ENCODE measurements at places on chromosomes 3 and 15.
A peak's percentile ranks its signal among the peaks of the same experiment; 100 is the strongest.

GRCh38 chr15:36666228-36666905, 86.9 kb downstream of the CDIN1 start:
- DNase-seq = no peak

DNA sequence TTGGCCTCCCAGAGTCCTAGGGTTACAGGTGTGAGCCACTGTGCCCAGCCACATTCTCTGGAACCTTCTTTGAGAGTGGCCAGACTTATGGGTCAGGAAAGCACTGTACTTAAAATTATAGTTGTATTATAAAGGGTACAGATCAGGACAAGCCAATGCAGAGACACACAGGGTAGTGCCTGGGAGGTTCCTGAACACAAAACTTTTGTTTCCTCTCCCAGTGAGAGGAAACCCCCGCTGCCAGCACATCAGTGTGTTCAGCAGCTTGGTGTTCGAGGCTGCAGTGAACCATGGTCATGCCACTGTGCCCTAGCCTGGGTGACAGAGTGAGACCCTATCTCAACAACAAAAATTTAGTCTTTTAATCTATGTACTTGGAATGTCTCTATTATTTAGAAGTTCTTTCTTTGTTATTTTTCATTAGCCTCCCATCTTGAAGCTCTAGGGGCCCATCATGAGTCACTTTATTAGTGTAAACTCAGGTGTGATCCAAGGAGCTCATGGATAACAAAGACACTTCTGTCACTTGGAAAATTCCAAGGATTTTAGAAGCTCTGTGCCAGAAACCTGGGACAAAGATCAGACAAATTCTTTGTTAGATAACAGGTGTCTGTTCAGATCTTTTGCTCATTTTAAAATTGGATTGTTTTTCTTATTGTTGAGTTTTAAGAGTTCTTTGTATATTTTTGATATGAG, 7.8 kb downstream of the BLOC1S6 start:
- no peak for DNase-seq

- DNase-seq = no peak
Observed at GRCh38 chr3:131782751-131783150, 252.1 kb downstream of the CPNE4 start.

DNA sequence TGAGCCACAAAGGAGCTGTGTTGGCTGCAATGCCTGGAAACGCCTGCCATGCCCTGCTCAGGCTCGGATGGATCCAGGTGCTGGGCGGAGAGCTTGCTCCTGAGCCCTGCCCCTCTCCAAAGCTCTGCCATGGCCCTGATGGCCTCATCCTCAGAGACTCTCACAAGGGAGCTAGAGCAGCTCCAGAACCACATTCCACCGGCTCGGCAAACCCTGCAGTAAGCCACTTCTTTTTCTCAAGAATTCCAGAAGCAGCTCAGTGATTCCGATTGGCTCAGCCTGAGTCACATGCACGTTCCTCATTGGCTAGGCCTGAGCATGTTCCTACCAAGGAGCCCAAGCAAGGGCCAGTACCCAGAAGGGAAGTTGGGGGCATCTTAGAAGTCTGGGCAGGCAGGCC, 24.8 kb downstream of the TPRA1 start:
- no peak for DNase-seq

DNA sequence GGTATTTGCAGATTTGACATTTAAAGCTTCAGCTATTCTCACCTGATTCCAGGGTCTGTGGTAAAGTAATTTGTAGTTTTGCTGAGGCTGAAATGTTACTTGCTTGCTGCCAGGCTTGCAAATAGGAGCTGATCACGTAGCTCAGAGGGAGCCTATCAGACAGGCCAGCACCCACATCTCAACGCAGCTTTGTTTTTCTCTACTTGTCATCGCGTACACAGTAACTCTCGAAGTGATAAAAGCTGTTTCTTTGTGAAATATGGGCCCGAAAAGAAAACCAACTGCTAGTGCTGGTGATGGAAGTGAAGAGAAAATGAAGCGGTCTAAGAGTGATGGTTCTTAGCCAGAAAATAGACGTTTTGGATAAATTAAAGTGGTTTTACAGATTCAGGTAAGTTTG, 23.4 kb downstream of the RAB5A start:
- DNase-seq = no peak

DNA sequence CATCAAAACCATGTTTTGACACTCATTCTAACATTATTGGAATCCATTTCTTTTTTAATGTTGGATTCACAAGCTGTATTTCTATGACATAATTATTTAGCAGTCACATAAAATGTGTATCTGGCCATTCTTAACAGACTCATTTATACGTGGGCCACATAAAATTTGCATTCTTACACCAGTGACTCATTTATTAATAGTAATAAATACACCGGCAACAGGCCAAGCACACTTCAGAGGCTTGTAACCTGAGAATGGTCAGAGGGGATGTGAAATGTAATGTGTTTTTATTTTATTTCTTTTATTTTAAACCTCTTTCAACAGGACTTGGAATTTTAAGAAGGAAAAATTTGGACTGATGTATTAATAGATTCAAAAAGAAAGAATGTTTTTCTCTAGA, 384.9 kb upstream of the RARB start:
- DNase-seq = peak; percentile 70

DNA sequence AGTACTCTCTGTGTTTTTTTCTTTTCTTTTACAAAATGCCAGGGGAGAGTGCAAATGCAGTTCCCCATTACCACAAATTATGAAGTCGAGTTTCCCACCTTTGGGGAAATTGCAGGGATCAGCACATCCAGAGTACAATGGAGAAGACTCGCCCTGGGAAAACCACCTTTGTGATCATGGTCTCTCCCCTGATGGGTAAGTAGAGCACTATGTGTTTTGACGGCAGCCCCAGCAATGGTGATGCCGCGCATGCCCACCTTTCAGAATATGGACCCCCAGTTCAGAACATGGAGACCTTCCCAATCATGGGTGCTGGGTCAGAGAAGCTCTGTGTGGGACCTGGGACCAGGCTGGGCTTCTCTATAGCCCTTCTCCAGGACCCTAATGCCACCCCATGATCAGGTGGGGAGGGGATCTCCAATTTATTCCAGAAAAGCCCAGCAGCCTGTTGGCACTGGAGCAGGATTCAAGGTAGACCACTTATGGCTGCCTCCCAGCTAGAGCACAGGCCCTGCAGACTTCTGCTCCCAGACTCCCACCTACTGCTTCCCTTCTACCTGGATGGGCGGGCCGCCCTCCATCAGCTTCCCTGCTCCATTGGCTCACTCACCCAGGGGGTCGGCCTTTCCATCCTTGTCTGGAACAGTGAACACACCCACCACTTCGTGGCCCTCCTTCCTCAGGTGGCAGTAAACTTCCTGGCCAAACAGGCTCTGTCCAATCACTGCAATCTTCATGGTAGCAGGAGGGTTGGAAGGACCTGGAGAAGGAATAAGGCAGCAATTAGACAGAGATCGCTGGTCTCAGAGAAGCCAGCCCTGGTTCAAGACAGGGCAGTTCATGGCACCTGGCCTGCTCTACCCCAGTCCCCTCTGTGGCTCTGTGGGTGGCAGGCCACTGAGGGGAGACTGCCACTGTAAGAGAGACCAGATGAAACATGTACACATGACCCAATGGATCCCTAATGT, 19.9 kb downstream of the ALDH1L1 start:
- no peak for DNase-seq

- peak; percentile 89 for DNase-seq
Observed at GRCh38 chr3:177569875-177570657, 372.8 kb upstream of the TBL1XR1 start.

DNA sequence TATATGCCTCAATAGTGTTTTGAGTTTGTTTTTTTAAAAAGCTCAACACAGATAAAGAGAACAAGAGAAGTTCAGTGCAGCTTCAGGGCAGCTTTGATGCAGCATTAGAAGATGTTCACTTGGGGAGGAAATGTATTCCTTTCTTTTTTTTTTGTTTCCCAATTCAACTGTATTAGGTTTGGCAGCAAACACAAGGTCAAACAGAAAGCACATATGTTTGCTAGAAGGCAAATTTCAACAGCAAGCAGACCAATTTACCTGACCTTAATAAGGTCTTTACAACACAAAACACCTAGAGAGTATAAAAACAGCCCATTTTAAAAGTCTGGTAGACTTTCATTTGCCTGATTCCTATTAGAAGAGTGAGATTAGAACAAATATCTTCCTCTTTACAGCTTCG, 7.3 kb upstream of the CDAN1 start:
- DNase-seq = no peak

GRCh38 chr3:21331321-21331720, 419.7 kb downstream of the ZNF385D start:
- DNase-seq = peak; percentile 7

- DNase-seq = no peak
Observed at GRCh38 chr15:52717924-52718323, 38.7 kb upstream of the ATOSA start.

- DNase-seq = no peak
Observed at GRCh38 chr3:160454995-160455394, 5.4 kb upstream of the TRIM59 start.

DNA sequence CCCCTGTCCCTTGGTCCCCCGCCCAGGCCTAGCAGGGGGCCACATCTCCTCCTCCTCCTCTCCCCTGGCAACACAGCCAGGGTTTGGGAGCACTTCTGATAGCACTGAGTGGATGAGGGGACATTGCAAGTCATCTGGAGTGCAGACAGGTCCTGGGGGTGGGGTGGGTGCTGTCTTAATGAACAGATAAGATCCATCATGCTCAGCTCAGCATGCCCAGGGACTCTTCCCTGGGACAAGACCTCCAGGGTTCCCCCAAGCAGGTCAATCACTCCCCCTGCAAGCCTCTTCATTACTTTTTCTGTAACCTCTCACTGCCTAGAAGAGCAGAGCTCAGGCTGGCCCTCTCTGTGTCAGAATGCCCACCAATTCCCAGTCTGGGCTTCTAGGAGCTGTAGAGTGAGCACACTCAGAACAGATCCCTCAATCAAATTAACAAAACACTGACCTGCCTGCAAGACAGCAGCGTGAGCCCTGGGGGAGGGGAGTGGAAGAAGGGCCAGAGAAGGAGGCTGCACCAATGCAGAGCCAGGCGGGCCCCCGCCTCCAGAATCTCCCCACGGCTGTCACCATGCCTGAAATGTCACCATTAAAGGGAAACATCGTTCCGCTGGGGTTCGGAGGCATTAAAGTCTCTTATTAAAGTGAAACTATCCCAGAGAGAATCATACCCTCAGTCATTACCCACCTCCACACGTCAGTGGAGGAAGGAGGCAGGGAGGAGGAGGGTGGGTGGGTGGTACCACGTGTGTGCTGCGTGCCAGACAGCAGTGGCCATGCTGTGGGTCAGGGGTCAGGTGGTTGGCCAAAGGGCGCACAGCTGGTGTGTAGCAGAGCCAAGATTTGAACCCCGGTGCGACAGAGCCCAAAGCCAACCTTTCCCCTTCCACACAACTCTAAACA, 114.7 kb upstream of the LINGO1 start:
- no peak for DNase-seq

DNA sequence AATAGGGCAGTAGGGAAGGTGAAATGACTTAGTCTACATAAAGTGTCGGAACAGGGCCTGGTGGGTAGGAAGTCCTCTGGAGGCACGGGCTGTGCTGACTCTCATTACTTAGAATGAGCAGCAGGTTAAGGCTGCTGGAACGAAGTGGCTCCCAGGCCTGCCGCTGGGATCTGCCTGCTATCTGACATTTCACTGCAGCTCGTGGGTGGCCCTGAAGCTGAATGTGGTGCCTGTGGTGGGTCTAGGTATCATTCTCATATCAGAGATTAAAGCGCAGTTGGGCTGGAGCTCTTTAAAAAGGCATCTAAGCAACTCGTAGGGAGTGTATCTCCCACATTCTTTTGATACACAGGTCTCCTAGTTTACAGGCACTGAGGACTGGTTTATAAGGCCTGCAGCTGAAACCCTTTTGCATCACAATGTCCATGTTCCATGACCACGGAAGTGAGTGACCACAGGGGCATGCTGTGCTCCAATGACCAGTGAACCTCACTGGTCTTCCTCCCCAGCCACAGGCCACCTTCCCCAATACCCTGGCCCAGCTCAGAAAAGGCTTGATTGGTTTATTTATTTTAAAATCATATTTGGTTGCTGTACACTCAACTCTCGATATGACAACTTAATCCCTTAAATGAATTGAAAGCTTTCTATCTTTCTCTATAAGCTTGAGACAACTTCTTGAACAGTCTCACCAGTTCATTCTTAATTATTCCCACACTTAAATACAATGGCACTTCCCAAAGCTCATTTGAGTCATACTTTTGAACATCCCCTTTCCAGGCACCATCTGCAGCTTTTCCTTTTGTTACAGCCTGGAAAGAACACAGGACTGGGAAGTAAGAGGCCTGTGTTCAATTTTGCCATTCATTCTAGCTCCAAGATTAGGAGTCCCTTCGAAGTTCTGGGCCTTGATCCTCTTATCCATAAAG, 19.0 kb downstream of the ADAMTS9 start:
- no peak for DNase-seq

DNA sequence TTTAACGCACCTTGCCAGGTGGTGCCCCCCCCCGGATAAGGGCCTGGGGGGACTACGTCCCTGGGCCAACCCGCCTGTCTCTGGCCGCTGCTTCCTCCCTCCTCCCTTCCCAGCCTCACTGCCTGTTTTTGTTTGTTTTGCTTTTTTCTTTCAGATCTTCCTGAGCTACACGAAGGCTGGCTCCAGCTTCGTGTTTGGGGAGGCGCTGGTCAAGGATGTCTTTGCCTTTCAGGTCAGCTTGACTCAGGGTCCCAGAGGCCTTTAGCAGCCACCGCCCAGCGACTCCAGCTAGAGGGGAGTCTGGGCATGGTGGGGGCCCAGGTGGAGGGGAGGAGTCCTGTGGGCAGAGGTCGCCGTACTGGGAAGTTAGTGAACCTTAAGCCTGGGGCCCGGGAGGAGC, 24.1 kb downstream of the SLC28A1 start:
- no peak for DNase-seq

- DNase-seq = no peak
Observed at GRCh38 chr15:88302373-88302772, 45.8 kb upstream of the NTRK3 start.

DNA sequence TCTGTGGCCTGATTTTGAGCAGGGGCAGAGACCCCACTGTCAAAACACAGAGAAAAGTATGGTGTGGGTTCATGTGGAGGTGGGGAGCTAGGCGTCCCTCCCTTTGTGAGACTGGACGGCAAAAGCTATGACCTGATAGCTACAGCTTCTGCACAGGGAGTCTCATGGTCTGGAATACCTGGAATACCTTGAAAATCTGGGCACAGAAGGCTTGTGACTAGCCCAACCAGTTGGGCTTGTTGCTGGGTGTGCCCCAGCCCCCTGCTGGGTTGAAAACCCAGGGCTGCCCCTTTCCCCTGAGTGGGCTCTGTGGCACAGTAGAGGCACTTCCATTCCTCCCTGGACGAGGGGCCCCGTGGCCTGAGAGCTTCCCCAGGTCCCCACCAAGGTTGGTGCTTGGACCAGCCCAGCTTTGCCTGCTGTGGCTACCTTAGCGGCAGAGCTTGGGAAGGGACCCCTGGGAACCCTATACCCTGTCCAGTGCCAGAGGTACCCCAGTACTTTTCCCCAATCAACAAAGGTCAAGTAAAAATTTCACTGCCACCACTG, 37.3 kb downstream of the SLC2A2 start:
- DNase-seq = no peak

GRCh38 chr3:59262076-59262498, 212.3 kb upstream of the CFAP20DC start:
- DNase-seq = no peak

GRCh38 chr15:77057072-77057471, 13.8 kb downstream of the TSPAN3 start:
- DNase-seq = no peak

GRCh38 chr15:48569591-48570302, 75.8 kb downstream of the FBN1 start:
- no peak for DNase-seq
